Fibroblast of villous mesenchyme (primary cell): ENCODE measurements at places on chromosomes 13 and 19.

DNA sequence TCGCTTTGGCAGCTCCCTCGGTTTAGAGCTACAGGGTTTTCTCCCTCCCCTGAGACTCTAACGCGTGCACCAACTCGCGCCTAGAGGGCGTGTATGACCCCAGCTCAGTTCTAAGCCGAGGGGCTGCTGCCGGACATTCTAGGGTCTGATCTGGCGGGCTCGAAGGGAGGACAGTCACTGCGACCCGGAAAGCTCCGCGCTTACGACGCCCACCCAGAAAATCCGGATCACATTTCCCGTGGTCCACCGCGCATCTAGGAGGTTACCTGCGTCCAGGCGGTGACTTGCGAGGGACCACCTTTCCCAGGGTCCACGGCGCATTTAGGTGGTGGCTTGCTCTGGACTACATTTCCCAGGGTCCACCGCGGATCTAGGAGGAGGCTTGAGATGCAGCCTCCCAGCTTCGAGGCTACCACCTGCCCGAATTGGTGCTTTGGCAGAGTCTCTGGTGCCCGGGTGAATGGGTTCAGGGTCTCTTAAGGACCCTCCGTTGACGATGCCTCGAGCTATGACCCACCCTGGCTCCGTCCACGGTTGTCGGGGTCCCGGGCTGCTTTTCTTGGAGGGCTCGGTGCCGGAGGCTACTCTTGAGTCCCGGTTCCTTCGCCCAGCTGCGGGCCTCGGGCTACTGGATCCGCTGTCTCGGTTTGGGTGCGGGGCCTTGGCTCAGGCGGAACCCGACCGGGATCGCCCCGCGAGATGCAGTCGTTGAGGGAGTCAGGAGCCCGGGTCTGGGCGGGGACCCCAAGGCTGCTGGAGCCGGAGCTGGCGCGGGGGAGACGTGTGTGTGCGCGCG is 30.5 kb downstream of the ZNF146 start:
- DNase-seq: no peak

GRCh38 chr13:92671821-92672220 is 554.8 kb upstream of the GPC6 start:
- DNase-seq: no peak

GRCh38 chr19:7554990-7555864 is 19.7 kb downstream of the PNPLA6 start:
- no peak for DNase-seq

DNA sequence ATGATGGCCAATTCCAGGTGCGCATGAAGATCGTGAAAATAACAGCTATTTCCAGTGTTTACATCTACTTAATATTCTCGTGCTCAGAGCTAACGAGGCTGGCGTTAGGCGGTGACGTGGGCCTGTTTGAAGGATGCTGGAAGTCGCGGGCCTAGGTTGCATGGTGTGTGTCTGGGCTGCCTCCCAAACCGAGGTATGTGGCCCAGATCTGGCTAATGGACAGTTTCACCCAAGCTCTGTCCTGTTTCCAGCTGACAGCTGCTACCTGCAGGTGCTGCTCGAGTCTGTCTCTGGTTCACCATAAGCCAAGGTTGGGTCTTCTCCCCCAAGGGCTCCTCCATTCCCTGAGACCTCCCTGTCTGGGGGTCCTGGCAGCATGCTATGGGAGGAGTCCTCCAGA is 40.5 kb upstream of the KCTD15 start:
- DNase-seq: no peak

DNA sequence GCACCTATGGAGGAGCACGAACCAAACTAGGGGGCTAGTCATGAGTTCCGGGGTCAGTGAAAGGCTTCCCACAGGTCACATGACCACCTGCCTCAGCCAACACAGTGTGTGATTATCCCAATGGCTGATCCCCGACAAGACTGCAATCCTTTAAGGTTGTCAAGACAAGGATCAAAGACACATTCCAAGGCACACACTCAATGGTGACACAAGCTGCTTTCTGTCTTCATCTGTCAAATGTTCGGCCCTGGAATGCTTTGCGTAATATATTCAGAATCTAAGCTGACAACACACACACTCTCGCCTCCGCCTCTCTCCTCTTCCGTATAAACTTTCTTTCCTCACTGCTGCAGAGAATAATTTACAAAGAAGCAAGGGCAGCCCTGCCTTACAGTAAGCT is 11.7 kb downstream of the RANBP3 start:
- peak; percentile 88 for DNase-seq

DNA sequence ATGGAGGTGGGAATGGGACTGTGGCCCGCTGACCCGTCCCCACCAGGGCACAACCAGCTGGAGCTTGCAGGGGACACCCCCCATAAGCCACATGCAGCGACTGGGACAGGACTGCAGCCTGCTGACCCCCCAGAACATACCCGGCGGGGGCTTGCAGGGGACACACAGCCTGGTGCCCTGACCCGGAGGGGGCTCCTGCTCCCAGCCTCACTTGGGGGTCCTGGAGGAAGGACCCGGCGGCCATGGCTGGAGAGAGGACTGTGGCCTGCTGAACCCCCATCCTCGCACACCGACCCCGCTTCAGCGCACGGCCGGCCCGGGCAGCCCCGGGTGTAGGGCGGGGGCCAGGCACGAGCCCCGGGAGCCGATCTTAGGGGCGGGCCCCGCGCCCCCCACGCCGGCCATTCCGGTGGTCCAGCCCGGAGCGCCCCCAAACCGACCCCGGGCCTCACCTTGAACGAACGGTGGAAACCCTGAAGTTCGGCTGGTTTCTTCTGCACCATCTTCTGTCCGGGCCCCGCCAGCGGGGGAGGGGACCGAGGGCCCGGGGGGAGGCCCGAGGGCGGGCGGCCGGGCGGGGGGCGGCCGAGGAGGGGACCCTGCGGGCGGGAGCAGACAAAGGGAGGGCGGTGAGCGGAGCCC is 574 bp downstream of the MKNK2 start:
- DNase-seq: no peak

- no peak for DNase-seq
Observed at GRCh38 chr19:50515168-50515561, 1.5 kb upstream of the ASPDH start.

DNA sequence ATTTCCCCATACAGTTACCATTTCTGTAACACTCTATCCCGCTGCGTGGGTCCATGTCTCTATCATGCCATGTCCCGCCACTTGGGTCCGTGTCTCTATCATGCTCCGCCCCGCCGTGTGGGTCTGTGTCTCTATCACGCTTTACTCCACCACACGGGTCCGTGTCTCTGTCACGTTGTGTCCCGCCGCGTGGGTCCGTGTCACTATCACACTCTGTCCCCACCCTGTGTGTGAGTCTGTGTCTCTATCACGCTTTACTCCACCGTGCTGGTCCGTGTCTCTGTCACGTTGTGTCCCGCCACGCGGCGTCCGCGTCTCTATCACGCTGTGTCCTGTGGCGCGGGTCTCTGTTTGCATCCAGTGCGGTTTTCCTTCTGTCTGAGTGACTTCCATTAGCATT is 11.6 kb downstream of the ADPRHL1 start:
- no peak for DNase-seq

- peak; percentile 12 for DNase-seq
Observed at GRCh38 chr13:40814803-40815202, 25.4 kb downstream of the SLC25A15 start.

- no peak for DNase-seq
Observed at GRCh38 chr19:18183529-18183928, 9.5 kb upstream of the MPV17L2 start.

GRCh38 chr13:27605099-27605498 is 15.2 kb downstream of the LNX2 start:
- no peak for DNase-seq

- peak; percentile 77 for DNase-seq
Observed at GRCh38 chr13:20703780-20704458, 420 bp downstream of the IL17D start.

DNA sequence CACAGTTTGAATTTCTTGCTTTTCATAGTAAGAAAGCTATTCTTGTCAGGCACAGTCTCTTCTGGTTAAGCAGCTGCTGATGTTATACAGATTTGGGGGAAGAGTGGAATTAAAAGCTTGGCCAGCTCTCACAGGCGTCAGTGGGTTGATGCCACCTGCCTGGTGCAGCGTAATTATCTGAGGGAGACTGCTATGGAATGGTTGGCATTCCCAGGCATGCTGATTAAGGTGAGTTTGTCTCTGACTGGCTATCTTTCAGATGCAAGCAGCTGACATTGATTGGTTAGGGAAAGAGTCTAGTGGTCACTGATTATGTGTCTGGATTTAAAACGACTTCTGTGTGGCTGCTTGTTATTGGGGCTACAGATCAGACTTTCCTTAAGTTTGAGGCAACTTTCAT is 948.4 kb downstream of the UQCRFS1 start:
- DNase-seq: no peak

- DNase-seq: peak; percentile 17
Observed at GRCh38 chr13:26476111-26476781, 81.2 kb upstream of the WASF3 start.

GRCh38 chr13:36981156-36981743 is 17.9 kb downstream of the ALG5 start:
- DNase-seq: peak; percentile 79

- DNase-seq: peak; percentile 45
Observed at GRCh38 chr19:55493052-55493644, 4.9 kb downstream of the SSC5D start.

- DNase-seq: peak; percentile 64
Observed at GRCh38 chr19:47275791-47276461, 1.2 kb downstream of the INAFM1 start.

GRCh38 chr19:29321116-29321515 is 108.2 kb upstream of the UQCRFS1 start:
- no peak for DNase-seq

DNA sequence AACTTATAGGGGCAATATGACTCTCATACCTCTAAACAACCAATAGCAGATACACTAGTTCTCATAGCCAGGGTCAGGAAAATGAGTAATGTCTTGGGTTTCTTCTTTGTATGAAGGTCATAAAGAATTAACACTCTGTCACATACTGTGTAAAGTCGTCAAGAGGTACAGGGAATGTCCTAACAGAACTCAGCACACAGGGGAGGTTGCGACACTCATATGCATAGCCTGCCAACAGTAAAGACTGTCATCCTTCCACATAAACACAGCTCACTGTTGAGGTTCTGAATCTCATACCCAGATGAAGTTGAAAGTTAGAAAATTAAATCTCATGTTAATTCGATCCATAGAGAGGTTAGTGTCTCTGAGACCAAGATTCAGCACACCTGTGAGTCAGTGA is 34.2 kb upstream of the ZNF254 start:
- peak; percentile 59 for DNase-seq

DNA sequence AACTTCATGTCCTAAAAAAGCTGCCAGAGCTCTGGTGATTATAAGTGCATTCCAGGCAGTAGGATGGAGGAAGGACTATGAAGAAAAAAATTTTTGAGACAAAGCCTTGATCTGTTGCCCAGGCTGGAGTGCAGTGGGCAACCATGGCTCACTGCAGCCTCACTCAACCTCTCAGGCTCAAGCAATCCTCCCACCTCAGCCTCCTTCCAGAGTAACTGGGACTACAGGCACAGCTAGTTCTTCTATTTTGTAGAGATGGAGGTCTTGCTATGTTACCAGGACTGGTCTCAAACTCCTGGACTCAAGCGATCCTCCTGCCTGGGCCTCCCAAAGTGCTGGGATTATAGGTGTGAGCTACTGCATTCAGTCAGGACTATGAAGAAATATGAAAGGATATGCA is 161.2 kb downstream of the IRS2 start:
- DNase-seq: no peak

DNA sequence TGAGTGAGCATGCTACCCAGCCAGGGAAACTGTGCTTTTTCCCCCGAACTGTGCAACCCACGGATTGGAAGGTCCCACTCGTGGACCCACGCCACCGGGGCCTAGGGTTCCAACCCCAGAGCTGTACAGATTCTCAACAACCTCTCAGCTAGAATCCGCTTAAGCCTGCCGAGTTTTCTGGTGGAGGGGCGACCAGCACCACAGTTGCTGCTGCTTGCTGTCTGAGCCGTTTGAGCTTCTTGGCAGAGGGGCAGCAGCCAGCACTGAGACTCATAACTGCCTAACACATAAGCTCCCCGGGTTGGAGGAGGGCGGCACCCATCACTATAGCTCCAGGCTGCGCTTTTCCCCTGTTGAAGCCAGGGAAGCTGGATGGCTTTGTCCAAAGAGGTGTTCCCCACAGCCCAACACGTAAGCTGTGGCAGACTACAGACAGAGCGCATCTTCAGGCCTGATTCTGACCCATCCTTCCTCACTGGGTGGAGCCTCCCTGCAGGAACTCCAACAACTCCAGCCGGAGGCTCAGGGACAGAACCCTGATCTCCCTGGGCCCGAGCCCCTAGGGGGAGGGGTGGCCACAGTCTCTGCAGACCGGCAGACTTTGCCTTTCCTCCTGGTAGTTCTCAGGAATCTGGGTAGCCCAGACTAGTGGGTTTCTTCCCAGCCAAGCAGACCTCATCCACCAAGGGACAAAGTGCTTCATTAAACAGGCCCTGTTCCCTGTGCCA is 871.6 kb downstream of the SLITRK6 start:
- DNase-seq: no peak

GRCh38 chr13:34028496-34029442 is 210.8 kb downstream of the RFC3 start:
- DNase-seq: no peak

DNA sequence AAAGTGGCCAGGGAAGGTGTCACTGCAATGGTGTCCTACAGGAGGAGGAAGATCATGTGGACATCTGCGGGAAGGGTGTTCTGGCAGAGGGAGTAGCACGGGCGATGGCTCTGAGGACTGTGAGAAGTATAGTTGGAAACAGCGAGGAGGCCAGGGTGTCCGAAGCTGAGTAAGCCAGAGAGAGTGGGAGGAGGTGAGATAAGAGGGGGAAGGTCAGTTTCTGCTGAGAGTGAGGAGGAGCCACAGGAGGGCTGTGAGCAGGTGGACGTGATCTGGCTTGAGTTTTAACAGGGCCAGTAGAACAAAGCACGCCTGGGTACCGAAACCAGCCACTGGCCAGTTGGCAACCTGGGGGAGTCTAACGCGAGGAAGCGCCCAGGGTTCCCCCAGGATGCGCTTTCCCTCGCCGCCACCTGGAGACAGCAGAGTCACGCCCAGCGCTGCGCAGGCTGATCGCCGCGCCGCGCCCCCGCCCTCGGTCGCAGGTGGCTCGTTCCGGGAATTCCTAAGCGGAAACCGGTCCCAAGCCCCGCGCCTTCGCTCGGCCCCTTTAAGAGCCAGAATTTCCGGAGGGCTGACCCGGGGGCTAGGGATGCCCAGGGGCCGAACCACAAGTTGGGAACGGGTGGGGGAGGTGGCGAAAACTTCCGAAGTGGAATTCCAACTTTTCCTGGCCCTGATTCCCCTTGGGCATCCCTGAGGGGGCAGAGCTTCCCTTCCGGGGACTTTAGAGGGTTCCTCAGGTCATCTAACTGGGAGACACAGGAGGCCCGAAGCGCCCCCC is 1.1 kb upstream of the LSR start:
- DNase-seq: no peak

DNA sequence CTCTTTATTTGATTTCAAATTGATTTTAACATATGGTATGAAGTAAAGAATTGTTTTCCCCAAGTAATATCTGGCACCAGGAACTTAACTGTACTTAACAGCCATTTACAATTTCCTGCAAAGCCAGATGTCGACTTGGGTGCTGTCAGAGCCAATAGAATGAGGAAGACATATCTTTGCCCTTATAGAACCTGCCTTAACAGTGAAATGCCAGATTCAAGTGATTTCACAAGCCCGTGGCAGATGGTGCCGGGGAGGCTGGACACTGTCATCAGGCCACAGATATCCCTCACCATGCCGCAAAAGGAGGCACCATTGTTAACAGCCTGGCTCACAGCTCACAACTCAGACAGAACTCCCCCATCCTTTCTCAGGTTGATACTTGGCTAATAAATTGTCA is 48.7 kb downstream of the ESD start:
- DNase-seq: peak; percentile 61

GRCh38 chr13:23022704-23023103 is 158.1 kb upstream of the SGCG start:
- no peak for DNase-seq
